GM18507 (cell line): ENCODE measurements at places on chromosomes 11 and 22.

- no peak for DNase-seq
Observed at GRCh38 chr11:128411812-128412211, 175.5 kb downstream of the ETS1 start.

GRCh38 chr11:66568124-66568916 is at the start of gene CTSF:
TSS of gene CTSF (minus strand) at chr11:66568606. CDS start at chr11:66568486, 120 bp downstream.
- peak; percentile 76 for DNase-seq

- no peak for DNase-seq
Observed at GRCh38 chr11:1035577-1036283, 788 bp downstream of the MUC6 start.

DNA sequence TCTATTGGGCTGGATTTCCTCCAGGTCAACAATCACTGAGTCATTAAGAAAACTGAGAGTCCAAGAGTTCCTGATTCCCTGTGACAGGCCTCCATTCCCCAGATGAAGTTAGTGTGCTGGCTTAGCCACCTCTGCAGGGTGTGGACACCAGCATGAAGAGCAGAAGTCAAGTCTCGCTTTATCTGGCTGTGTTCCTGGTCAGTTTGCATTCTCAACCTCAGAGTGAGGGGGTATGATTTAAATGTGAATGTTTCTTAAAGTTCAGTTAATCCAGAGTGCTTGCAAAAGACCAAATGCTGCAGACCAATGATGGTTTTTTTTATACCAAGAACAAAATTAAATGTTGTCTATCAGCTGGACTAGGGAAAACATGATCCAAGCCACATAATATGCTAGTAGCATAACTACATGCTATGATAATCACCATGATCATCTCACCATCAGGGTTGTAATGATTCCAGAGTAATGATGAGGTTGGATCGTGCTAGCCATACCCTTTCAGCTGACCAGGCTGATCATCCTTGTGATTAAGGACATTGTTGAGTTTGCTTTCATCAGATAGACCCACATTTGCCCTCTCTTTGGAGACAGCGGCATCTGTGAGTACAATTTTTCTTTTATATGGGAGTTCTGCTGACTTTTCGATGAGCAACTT is 145.8 kb upstream of the ARHGAP20 start:
- DNase-seq, result no peak

- no peak for DNase-seq
Observed at GRCh38 chr11:126805870-126806269, 194.7 kb downstream of the KIRREL3 start.

GRCh38 chr11:24384240-24384639 is 112.6 kb upstream of the LUZP2 start:
- no peak for DNase-seq

GRCh38 chr11:34176751-34177209 is 71.4 kb downstream of the NAT10 start:
- no peak for DNase-seq

- DNase-seq, result no peak
Observed at GRCh38 chr22:40137132-40137531, 40.6 kb upstream of the TNRC6B start.

GRCh38 chr11:46281371-46281831 is 3.9 kb downstream of the CREB3L1 start:
- no peak for DNase-seq

DNA sequence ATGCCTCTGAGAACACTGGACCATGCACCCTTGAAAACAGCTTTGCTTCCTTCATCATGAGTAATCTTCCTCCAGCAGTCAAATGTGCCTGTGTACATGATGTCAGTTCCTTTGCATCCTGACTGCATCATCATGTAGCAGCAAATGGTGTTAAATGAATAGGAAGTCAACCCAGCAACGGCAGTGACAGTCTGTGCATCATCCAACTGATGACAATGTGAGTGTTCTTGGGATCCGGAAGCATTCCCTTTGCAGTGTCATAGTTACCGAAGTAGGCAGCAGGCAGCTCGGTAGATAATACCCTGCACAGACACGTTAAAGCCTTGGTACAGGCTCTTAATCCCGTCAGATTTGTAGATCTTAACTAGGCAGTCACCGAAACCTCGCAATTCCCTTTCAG is 2.5 kb downstream of the WBP2NL start:
- no peak for DNase-seq

DNA sequence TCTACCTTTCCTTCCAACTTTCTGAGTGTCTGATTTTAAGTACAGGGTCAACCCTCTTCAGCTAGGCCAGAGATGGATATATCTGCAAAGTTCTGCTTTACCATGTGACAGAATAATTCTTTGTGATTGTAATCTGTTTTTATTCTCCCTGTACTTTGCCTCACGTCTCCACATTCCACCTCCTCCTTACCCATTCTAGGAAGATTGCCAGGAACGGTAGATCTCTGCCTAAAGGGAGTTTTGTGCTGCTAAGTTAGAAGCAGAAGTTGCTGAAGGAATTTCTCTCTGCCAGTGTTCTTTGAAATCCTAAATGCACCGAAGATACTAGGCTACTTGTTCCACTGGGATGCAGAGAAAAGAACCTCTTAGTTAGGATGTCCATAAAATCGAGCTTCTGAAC is 20.7 kb upstream of the FAM181B start:
- DNase-seq, result no peak

GRCh38 chr11:92211576-92212167 is 12.9 kb upstream of the FAT3 start:
- DNase-seq, result no peak

GRCh38 chr11:126355926-126356897 is 726 bp downstream of the ST3GAL4 start:
- DNase-seq, result no peak

- DNase-seq, result no peak
Observed at GRCh38 chr11:101445761-101446160, 138.0 kb downstream of the TRPC6 start.

DNA sequence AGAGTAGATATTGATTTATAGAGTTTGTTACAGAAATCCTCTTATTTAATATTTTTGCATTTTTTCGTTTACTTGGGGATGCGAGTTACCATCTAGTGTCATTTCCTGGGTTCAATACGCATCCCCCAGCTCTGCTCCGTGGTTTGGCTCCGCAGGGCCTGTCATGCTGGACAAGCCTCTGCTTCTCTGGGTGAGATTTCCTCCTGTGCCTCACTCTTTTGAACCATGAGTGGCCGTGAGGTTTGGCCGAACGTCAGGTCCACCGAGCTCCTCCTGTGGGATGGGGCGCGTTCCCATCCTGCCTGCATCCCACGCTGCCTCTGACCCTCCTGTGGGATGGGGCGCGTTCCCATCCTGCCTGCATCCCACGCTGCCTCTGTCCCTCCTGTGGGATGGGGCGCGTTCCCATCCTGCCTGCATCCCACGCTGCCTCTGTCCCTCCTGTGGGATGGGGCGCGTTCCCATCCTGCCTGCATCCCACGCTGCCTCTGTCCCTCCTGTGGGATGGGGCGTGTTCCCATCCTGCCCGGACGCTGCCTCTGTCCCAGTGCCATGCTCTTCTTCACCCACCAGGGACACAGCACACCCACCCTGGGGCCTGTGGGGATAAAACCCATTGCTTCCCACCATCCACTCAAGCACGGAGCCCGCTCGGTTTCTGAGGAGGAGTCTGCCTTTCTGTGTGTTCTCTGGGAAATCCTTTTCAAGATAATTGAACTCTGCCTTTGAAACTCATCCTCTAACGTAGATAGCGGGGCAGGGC is 506.8 kb downstream of the BRD1 start:
- no peak for DNase-seq

DNA sequence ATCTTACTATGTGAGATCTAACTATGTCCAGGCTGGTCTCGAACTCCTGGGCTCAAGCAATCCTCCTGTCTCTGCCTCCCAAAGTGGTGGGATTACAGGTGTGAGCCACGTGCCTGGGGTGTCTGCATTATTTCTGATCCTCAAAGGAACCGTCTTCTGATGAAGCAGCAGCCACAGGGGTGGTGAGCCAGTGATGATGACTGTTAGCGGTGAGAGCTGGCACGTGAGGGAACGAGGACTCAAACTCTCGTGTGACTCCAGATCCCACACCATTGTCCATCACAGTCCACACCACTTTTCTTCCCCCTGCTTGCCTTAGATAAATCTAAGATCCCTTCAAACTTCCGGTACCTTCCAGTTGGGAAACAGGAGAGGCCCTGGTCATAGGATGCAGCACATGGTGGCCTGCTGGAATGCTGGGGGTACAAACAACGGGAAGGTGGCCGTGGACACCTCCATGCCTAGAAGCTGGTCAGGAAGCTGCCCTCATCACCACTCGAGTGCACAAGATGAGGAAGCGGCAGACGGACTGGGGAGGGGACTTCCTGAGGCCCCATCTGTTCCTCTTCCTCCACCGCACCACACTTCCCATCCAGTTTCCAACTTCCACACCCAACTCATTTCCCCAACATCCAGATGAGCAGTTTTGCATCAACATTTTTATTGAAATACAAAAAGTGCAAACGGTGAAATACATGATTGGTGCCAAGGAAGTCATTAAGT is 23.8 kb downstream of the ARHGAP1 start:
- DNase-seq, result no peak

DNA sequence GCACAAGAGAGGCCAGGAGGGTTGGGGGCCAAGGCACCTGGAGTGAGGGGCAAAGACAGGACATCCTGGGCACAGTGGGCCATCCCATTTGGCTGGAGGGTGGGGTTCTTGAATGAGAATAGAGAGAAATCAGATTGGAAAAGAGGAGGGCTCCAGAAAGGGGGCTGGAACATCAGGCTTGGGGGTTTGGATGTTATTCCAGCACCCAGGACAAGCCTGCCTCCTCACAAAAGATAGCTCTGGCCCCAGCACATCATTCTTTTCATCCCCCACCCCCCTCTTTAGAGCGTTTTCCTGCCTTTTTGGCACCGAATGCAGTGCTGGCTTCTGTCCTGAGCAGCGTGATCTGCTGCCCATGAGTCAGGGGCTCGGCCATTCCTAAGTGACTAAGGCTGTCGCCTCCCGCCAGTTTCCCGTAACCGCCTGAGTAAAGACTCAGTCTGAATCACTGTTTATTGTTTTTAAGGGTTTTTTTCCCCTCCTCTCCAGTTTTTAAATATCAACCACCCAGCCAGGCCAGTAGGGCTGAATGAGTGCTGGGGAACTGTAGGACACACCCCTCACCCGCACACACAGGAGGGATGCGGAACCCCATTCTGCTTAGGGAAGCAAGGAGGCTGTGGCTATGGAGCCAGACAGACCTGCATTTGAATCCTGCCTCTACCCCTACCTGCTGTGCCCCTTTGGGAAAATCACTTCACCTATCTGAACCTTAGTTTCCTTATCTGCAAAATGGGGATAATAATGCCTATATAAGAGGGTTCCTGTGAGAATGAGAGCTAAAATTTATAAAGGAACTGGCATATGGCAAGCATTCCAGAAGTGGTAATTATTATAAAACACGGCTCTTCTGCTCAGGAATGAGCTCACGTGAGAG is 32.4 kb upstream of the NAV2 start:
- DNase-seq, result no peak

DNA sequence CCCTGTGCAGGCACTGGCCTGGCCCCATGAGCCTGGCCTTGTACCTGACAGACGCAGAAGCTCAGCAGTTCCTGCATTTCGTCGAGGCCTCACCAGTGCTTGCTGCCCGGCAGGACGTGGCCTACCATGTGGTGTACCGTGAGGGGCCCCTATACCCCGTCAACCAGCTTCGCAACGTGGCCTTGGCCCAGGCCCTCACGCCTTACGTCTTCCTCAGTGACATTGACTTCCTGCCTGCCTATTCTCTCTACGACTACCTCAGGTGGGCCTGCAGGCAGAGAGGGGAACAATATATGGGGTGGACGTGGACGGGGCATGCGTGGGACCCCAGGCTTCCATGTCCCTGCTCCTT is 4.9 kb downstream of the LARGE2 start:
- DNase-seq, result no peak
